ENCODE measurements at places on chromosomes 7 and 10.

DNA sequence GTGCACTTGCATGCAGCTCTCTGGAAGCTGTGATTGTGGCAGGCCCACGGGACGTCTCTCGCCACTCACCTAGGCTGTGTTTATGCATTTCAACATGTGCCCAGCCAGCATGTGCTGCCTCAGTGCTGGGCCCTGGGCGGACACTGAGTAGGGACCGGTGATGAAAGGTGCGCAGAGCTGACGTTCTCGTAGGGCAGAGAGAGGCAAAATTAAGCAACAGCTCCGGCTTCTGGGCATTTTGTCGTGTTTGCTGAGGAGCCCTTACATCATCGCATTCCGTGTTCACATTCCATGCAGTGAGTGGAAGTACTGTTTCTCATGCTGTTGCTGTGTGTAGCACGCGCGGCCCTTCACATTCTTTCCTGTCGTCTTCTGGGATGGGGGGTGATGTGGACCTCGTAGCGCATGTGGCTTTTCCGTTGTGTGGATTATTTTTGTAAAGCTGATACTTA is 50.5 kb downstream of the PRF1 start:
- no peak for DNase-seq

DNA sequence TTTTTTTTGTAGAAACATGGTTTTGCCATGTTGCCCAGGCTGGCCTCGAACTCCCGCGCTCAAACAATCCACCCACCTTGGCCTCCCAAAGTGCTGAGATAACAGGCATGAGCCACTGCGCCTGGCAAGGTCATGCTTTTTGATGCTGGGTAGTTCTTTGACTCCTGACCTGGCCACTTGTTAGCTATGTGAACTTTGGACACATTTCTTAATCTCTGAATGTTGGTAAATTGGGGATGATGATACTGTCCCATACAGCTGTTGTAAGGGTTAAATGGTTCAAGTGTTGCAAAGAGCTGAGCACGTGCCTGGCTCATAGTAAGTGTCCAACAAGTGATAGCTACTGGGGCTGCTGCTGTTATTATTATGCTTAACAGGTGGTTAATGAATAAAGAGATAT is 2.3 kb downstream of the ZNHIT1 start:
- no peak for DNase-seq

DNA sequence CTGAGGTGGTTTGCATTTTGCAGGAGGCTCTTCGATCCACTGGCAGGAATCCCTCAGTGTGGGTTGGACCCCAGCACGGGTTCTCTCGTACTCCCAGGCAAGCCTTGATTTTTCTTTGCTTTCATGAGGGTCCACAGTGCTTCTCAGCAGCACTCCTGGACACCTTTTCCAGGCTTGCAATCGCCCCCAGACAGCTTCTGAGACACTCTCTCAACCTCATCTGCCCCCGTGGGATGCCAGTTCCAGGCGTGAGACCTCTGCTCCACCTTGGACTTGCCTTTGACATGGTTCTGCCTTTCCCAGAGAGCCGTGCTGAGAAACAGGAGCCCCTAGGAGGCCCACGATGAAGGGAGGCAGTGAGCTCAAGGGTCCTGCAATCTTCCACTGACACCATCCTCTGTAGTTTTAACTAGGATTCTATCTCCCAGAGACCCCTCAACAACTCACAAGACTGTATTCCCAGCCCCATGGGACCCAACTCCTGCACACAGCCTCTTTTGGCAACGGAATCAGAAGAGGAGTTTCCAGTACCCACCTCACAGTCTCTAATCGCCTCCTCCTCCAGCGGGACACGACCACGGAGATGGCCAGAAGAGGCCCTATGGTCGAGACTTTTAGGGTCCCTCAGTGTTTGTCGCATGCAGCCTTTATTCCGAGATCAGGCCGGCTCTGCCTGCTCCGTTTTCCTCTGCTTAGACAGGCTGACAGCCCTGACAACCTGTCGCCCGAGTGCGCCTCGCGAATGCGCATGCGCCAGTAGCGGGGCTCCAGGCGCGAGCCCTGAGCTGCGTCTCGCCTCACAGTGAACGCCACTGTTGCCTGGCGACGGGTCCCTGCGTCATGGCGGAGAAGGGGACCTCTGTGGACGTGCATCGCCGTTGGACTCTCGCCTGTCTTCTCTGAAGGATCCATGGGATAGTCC is 26.0 kb upstream of the ZNF273 start:
- peak; percentile 27 for DNase-seq

- no peak for DNase-seq
These were observed 11.7 kb downstream of the CASP2 start for GRCh38 chr7:143299840-143300239.

- no peak for DNase-seq
These were observed 811.5 kb downstream of the LRMDA start for GRCh38 chr10:76242956-76243355.

- no peak for DNase-seq
These were observed 126.3 kb upstream of the CXCL12 start for GRCh38 chr10:44511166-44511565.

DNA sequence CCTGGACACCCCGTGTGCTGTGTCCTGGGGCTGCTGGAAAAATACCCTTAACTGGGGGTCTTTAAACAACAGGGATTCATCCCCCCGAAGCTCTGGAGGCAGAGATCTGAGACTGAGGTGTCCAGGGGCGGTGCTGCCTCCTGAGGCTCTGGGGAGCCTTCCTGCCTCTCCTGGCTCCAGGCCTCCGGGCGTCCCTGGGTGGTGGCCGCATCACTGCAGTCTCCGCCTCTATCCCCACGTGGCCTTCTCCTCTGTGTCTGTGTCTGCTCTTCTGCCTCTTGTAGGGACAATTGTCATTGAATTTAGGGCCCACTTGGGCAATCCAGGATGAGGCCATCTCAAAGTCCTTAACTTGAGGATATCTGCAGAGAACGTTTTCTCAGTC is 216.6 kb downstream of the WDR37 start:
- no peak for DNase-seq

GRCh38 chr10:69655868-69656555 is 26.0 kb downstream of the FAM241B start:
- no peak for DNase-seq

GRCh38 chr7:33534833-33535232 is 370.5 kb upstream of the BMPER start:
- no peak for DNase-seq

DNA sequence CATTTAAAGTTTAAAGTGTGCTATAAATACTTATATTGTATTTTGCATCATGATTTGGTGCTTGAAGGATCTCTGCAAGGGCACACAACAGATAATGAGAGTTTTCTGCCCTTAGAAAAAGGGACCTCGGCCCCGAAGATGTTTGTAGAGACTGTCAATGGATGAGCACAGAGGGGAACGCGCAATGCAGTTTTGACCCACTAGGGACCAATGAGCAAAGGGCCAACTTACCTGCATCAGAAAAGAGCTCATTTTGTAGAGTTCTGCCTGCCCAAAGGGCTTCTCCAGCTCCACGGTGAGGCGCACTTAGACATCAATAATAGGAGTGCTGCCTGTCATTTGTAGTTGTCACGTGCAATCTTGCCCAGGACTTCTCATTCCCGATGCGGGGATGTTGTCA is 91.1 kb downstream of the BUB3 start:
- DNase-seq: no peak

GRCh38 chr10:25064401-25064800 is 48.0 kb downstream of the THNSL1 start:
- no peak for DNase-seq

GRCh38 chr7:444606-445005 is 75.0 kb downstream of the PDGFA start:
- DNase-seq: no peak

DNA sequence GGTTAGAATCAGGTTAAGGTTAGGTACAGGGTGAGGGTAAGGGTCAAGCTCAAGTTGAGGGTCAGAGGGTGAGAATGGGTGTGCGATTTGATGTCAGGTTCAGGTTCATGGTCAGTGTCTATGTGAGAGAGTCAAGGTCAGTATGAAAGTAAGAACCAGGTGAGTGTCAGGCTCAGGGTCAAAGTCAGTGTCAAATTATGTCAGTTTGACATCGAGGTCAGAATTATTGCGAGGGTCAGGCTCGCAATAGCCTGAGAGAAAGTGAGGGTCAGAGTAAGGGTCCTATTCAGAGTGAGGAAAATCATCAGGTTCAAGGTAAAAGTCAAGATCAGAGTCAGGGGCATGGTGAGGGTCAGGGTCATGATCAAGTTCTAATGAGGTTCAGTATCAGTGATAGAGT is 13.0 kb downstream of the MRPS24 start:
- DNase-seq: no peak

GRCh38 chr7:4134204-4134603 is 547.9 kb upstream of the FOXK1 start:
- DNase-seq: no peak

DNA sequence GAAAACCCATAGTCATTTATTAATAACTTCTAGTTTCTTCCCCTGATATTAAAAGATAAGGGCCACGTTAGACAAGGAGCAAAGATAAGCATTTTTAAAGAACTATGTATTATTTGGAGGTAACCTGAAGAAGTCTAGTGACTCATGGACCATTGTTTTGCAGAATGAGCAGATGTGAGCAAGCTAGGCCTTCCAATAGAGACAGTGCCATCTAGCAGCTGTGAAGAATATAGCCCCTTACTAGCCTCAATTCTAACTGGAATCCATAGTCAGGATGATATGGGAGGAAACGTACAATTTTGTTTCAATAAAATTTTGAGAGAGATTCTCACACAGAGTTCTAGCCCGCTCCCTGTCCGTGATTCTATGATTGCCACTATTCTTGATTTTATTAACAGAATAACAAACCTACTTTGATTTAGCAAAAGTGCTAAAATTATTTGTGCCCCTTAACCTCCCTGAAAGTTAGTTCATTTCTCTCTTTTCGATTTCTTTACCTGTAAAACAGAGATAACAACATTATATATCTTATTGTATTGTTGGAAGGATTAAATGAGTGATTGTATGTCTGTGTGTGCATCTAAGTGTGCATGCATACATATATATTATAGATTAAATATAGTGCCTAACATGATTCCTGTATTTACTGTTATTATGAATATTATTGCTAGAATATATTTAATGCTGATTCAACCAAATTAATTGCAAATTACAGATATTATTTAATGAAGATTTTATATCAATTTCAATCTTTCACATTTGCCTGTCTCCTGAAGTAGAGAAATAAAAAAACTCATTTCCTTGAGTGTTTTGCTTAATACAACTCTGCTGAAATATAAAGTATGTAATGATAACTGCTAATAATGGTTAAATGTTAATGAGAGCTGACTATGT is 22.7 kb downstream of the FAM237B start:
- peak; percentile 27 for DNase-seq

GRCh38 chr10:91043173-91043910 is 122.5 kb upstream of the ANKRD1 start:
- no peak for DNase-seq

DNA sequence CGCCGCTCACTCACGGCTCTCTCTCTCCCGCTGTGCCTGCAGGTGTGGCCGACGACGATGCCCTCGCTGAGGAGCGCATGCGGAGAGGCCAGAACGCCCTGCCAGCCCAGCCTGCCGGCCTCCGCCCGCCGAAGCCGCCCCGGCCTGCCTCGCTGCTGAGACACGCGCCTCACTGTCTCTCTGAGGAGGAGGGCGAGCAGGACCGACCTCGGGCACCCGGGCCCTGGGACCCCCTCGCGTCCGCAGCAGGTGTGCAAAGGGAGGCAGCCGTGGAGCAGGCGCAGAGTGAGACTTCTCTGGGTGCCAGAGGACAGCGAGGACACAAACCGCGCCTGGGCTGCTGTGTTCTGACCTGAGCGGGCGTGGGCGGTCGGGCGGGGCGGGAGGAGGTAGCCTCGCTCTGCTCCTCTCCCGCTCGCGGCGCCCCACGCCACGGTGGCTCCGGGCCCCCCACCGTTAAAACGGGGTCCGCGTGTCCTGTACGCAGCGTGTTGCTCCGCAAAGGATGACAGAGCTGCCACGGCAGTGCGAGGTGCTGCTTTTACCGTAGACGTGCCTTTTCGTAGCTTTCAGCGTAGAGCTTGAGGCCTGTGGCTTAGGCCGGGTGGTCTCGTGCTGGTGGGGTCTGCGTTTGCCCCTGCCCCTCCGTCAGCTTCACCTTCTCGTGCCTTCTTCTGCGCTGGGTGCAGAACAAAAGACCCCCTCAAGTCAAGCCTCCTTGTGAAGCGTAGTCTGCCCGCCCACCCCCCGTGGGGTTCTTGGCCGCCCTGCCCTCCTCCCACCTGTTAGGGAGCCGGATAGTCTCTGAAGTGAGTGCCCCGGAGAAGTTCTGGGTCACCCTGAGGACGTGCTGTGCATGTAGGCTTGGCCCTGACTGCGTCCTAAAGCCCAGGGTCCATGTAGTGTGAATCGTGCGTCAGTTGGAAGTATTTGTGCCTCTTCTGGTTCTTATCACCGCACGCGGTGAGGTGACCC is 73.2 kb downstream of the DNAJB6 start:
- DNase-seq: no peak
